ENCODE measurements at places on chromosomes 1 and 21. TPM values are rescaled to one million over a fixed set of nuclear protein-coding genes. Genes with fewer than 3 reads are reported as not detected.

DNA sequence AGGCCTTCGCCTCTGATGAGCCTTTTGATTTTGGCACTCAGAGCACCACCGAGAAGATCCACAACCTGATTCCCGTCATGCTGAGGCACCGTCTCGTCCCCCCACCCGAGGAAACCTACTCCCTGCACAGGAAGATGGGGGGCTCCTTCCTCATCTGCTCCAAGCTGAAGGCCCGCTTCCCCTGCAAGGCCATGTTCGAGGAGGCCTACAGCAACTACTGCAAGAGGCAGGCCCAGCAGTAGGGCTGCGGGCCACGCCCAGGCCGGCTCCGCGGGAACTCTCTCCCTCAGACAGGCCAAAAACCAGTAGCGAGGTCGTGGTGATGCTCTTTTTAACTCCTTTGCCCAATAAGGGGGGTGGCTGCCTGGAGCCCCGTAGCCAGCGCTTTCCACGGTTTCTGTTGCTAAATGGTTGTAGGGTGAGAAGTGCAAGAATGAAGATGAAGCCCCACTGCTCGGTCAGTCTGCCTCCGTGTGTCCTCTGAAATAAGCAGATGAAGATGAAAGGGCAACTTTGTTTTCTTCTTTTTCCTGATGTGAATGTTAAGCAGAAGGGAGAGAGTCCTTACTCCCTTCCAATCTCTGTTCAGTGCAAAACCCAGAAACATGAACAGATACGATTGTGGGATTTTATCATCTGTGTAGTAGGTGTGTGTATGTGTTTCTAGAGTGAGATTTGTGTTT lies 46.5 kb downstream of the COQ8A start:
- DNase-seq = no peak

GRCh38 chr1:68808351-68808750 lies 311.5 kb upstream of the DEPDC1 start:
- no peak for DNase-seq

CATSPERE gene
- total RNA-seq = 5.3 TPM

- no peak for DNase-seq
Observed at GRCh38 chr1:167227934-167228378, 7.3 kb downstream of the POU2F1 start.

GRCh38 chr1:86704458-86704971 lies at the start of gene SH3GLB1:
SH3GLB1 (plus strand) TSS chr1:86704576; CDS start chr1:86704900, 324 bp downstream.
- peak; percentile 92 for DNase-seq

GRCh38 chr1:3363023-3363422 lies 91.4 kb upstream of the ARHGEF16 start:
- DNase-seq = no peak

GRCh38 chr1:72433591-72433990 lies 151.3 kb upstream of the NEGR1 start:
- DNase-seq = no peak

DNA sequence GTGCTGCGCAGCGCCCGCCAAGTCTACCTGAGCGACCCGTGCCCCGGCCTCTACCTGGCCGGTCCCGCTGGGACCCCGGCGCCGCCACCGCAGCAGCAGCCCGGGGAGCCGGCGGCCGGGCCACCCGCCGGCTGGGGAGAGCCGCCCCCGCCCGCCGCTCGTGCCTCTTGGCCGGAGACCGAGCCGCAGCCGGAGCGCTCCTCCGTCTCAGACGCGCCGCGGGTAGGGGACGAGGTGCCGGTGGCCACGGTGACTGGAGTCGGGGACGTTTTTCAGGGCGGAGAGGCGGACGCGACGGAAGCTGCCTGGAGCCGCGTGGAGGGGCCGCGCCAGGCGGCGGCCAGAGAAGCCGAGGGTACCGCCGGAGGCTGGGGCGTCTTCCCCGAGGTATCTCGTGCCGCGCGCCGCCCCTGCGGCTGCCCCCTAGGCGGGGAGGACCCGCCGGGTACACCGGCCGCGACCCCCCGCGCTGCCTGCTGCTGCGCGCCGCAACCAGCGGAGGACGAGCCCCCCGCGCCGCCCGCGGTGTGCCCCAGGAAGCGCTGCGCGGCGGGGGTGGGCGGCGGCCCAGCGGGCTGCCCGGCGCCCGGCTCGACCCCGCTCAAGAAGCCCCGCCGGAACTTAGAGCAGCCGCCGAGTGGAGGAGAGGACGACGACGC lies 646 bp downstream of the IER5 start:
- DNase-seq = peak; percentile 33

RGS8 gene
- 2.4 TPM for total RNA-seq

GRCh38 chr1:38571726-38572125 lies 287.8 kb downstream of the RRAGC start:
- no peak for DNase-seq

GRCh38 chr1:68047659-68048026 lies 2.8 kb downstream of the DIRAS3 start:
- no peak for DNase-seq

DNA sequence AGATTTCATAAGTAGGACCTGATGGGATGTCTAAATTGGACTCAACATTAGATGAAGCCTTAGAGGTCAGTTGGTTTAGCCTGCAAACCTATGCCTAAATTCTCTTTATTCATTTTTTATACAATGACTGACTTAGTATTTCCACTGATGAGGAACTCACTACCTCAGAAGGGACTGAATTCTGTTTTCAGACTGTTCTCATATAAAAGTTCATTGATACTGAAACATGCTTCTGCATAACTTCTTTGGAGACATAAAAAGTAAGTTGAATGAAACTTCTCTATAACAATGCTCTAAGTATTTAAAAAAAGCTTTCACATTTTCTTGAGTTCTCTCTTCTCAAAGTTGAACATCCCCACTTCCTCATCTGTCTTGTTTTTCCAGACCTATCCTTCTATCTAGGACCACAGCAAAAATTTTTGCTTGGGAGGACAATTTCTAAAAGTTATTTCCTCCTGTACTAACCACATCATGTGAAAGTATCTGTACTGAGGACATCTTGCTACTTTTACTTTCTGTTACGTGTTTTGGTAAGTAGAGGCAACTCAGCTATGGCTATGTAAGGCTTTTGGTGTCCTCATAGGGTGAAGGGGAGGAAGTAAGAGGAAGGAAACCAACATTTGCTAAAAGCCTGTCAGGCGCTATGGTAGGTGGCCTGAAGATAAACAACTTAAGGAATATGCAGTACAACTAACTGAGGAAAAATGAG lies 64.1 kb downstream of the USP24 start:
- no peak for DNase-seq

SPRR2G gene
- total RNA-seq = not detected

Measured in thyroid gland (tissue), 4 donors.